ENCODE measurements at places on chromosomes 2 and 18.

DNA sequence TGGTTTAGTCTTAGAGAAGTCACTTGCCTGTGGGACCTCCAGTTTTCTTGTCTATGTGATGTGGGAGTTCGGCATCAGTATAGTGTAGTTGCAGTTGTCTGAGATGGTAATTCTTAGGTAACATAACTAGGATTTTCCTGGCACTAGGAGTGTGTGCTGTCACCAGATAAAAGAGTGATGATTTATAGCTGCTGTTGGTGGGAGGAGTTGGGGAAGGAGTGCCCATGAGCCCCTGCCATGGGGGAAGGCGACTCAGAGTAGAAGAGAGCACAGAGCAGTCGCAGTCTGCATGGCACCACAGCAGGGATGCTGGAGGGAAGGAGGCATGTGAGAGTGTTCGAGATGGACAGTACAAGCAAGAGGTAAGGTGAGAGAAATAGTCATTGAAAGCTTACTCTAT is 38.7 kb downstream of the ATP9B start:
- no peak for DNase-seq

GRCh38 chr2:24105816-24106215 is 17.3 kb downstream of the PFN4 start:
- no peak for DNase-seq

- no peak for DNase-seq
Measured at GRCh38 chr18:78731016-78731397, 248.6 kb upstream of the SALL3 start.

DNA sequence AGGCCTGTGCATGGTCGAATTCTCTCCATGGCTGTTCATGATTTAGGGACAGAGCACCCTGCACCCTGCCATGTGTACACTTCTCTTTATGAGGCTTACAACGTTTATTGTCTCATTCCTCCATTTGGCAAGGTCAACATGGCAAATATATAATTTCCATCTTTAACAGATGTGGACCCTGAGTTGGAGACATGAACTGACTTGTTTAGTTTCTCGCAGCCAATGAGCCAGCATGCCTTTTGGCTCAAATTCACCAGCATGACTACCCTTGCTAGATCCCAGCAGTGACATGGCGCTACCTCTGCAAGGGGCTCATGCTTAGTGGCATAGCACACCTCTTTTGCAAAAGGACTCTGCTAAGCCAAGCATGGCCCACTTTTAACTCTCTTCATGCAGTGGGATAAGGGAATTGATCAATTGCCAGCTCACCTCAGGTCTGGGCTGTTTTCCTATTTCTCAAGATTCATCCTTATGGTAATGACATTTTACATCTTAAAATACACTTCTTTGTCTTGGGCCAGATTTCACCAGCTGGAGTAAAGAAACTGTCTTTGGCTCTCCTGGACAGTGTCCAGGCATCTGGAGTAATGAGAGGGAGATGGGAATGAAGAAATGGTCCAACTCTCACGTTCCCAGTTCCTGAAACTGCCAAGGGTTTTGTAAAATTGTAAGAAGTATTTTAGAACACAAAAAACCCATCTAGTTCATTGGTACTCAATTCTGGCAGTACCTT is 159.5 kb downstream of the SETBP1 start:
- DNase-seq = no peak
